ENCODE measurements at places on chromosomes 1 and 21.

GRCh38 chr1:220880362-220880670, 1.1 kb downstream of the HLX start:
- DNase-seq: no peak

- DNase-seq: peak; percentile 77
Observed at GRCh38 chr1:53508991-53509666, 49.9 kb downstream of the DMRTB1 start.

GRCh38 chr1:46034601-46035516, 97.6 kb downstream of the PIK3R3 start:
- no peak for DNase-seq

- DNase-seq: no peak
Observed at GRCh38 chr1:198978523-198978922, 339.7 kb downstream of the PTPRC start.

- no peak for DNase-seq
Observed at GRCh38 chr1:205792961-205793673, 17.8 kb upstream of the RAB29 start.

- DNase-seq: no peak
Observed at GRCh38 chr1:215007880-215008279, 74.7 kb upstream of the KCNK2 start.

DNA sequence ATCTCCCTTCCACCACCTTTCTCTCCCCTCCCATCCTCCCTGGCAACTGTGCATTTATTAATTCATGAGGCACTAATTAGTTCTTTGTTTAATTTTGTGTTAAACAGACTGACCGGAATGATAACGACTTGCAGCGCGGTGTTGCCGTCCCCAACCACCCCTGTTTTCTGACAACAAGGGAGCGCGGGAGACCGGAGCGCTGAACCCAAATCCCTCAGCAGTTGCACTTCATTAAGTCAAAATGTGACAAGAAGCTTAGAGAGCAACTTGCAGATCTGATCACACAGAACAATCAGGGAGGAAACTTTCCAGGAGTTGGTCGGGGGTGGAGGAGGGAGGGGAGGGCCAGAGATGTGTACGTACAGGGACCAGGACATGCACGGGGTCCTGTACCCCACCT, 89.2 kb downstream of the CASZ1 start:
- no peak for DNase-seq

DNA sequence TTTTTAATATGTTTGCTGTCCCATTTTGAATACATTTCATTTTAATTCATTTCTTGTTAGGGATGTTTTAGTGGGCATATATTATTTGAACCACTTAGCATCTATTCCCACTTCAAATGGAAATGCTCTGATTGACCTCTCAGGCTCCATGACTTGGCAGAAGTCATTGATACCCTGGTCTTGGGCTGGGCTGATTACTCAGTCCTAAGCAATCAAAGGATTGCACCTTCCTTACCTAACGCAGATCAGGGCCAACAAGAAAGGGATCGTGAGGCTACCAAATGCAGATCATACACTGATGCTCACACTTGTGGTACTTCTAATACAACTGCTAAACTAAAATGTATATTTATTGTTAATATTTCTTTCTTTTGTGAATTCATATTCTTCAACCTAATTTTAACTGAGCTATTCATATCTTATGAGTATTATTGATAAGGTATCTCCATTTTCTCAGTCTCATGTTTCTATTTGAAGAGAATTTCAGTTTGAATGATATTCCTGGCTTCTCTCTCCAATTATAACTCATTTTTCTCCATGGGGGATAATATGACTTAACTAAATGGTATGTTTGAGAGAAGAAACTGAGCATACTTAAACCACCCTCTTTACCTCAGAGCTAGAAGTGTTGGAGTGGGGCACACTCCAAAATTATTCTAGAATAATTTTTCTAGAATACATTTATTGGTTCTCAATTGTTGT, 615.5 kb upstream of the ADAMTS5 start:
- DNase-seq: peak; percentile 31

GRCh38 chr1:62070384-62071011, 124.2 kb upstream of the L1TD1 start:
- DNase-seq: peak; percentile 13

GRCh38 chr21:17690078-17690494, 77.4 kb upstream of the BTG3 start:
- peak; percentile 2 for DNase-seq

GRCh38 chr1:94024104-94024792, 96.7 kb downstream of the ABCA4 start:
- DNase-seq: no peak

GRCh38 chr1:181608948-181609347, 125.6 kb downstream of the CACNA1E start:
- no peak for DNase-seq

- DNase-seq: no peak
Observed at GRCh38 chr21:39386899-39387298, 38.0 kb upstream of the HMGN1 start.

- peak; percentile 19 for DNase-seq
Observed at GRCh38 chr1:68087184-68087583, 36.8 kb upstream of the DIRAS3 start.

GRCh38 chr1:241738284-241739078, 86.4 kb downstream of the WDR64 start:
- DNase-seq: no peak

- no peak for DNase-seq
Observed at GRCh38 chr1:20931930-20932436, 144.9 kb upstream of the HP1BP3 start.

- DNase-seq: peak; percentile 97
Observed at GRCh38 chr1:62230718-62231117, 36.1 kb downstream of the L1TD1 start.

GRCh38 chr1:202952818-202953217, 5.3 kb downstream of the ADIPOR1 start:
- DNase-seq: peak; percentile 44

DNA sequence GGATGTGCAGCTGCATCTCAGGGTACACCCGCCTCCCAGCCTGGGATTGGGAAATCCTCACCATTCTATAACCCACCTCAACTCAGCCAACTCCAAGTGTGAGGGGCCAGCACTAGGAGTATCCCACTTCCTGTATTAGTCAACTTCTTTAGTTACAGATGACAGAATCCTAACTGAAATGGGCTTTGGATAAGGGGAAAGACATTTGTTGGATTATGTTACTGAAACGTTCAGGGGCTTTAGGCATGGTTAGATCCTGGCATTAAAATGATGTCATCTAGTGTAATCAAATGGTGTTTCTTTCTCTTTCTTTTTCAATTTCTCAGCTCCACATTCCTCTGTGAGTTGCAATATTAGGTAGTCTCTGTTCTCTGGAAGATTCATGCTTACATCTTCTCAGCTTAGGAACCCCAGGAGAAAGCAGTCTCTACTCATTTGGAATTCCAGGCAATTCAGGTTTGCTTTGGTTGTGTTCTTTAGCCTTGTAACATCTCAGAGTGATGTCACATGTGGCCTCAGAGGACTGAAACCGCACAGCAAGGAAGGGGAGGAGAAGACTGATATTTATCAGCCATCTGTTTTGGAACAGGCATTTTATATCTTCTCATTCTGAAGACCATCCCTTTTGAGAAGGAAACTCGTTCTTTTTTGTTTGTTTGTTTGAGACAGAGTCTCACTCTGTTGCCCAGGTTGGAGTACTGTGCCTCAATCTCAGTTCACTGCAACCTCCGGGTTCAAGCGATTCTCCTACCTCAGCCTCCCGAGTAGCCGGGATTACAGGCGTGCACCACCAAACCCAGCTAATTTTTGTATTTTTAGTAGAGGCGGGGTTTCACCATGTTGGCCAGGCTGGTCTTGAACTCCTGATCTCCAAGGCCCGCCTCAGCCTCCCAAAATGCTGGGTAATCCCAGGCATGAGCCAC, 18.9 kb upstream of the TMEM54 start:
- peak; percentile 88 for DNase-seq

DNA sequence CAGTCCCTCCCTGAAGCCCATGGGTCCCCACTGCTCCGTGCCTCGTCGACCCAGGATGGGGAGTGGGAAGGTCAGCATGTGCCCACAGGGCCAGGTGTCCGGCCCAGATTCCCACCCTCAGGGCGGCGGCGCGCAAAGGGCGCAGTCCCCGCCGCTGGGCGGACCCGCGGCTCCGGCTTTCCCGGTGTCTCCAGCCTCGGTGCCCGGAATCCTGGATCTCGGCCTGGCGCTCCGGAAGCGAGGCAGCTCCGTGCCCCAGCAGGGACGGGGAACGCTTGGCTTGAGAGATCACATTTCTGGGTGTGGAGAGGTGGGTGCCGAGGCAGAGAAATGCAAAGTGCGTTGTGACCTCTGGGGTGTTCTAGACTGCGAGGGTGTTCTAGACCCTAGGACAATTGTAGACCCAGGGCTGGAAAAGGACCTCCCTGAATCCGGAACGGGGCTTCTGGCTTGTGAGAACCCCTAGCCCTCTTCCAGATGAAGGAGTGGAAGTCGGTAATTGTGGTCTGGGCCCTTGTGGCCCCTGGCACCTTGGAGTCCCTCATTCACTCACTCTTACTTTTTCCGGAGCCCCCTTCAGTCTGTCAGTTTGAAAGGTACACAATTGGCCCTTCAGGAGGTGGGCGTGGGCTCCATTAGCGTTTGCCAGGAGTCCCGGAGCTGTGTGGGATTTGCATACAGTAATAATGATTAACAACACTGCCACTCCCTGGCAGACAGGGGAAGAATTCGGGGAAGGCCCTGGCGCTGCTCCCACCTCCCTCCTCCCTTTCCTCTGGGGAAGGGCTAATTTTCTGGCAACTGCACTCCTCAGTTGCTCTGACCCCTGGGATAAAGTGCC, 1.6 kb upstream of the KCND3 start:
- peak; percentile 62 for DNase-seq

DNA sequence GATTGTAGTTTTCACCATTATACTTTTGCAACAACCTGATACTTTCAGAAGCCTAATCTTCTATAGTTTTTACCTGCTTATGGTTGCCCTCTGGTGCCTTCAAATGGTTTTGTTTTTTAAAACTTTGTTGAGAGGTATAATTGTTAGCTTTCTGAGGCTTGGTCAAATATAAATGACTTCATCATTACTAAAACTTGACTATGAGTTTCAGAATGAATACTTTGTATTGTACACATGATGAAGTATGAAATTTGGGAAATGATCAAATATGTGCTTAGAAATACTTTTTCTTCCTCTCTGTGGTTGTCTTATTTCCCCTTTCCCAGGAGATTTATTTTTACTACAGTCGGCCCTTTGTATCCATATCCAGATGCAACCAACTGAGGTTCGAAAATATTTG, 151.8 kb upstream of the B3GALT2 start:
- peak; percentile 13 for DNase-seq

- no peak for DNase-seq
Observed at GRCh38 chr21:40819071-40819900, 27.7 kb downstream of the DSCAM start.

DNA sequence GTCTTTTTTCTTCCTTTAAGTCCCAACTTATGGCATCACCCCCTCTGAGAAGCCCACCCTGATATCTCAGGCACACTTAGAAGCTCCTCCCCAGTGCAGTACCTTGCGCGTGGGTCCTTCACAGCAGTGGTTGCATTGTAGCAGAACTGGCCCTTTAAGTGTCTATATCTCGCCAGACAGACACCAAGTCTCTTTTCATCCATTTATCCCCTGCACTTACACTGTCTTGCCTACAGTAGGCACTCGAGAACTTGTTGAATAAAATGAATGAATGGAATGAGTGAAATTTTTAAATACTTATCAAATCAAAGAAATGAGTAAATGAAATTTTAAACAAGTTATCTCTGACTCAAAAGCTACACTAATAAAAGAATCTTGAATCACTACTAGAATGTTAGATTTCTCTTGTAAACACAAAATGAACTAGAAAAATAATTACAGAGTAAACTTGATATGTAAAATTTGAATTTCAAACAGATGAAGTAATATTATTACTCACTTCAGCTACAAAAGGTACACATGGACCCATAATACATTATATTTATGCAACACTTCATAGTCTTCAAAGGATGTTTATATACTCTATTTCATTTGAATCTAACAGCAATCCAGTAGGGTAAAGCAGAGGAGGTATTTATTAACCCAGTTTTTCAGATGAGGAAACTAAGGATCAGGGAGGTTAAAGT, 54.7 kb upstream of the MAN1A2 start:
- peak; percentile 39 for DNase-seq

- peak; percentile 22 for DNase-seq
Observed at GRCh38 chr1:106554294-106554693, 502.2 kb upstream of the PRMT6 start.

GRCh38 chr1:238677567-238677966, 708.8 kb upstream of the CHRM3 start:
- no peak for DNase-seq

DNA sequence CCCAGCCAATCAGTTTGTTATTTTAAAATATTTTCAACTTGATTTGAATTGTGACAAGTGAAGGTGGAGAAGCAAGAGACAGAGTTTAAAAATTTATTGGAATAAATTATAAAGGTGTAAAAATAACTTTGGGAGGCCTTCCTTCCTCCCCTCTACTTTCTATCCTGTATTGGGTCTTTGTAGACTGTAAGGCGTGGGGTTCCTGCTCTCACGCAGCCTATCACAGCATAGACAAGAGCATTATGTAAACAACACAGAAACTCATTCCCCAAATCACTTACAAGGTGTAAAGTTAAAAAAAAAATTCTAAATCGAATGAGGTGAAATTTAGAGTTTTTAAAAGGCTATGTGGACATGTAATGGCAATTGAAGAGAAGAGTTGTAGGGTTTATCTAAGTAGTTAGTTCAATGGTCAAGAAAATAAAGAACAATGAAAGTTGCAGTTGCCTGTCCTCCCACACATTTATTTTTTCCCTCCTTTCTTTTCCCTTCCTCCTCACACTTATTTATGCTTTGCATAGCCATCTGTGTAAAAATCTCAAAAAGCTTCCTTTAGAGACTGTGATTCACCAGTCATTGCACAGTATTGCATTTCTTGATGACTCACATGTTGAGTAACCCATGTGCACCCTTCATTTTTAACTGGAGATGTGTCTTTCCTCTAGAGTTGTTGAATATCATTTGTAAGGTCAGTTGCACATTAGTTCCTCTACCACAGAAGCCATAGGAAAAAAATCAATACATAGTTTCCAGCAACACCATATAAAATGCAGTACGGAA, 242.2 kb downstream of the PTPRC start:
- DNase-seq: peak; percentile 89

- no peak for DNase-seq
Observed at GRCh38 chr1:3375245-3375644, 79.2 kb upstream of the ARHGEF16 start.

DNA sequence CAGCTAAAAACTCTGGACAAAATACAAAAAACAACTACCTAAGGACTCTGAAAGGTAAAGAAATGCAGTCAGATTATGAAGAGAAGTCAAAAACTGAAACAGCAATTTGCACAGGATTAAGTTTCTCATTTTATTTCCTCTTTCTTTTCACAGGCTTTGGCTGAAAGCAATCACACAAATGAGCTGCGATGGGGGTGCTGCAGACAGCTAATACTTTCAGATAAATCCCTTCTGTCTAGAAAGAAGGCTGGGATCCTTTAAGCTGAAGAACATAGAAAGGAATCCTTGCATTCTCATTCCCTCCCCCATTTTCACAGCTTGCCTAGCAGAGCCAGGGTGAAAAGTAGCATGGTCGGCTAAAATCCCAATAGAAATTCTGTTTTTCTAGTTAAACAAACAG, 32.0 kb upstream of the PRDX6 start:
- DNase-seq: no peak
